Activated CD4-positive, alpha-beta T cell treated with anti-CD3 and anti-CD28 coated beads, Interleukin-2, amount 10 ng/mL, durations not matched to agents 7 days and 5 days (primary cell): ENCODE measurements at places on chromosomes 7 and 10.

GRCh38 chr10:80081801-80082750, 3.6 kb downstream of the TMEM254 start:
- no peak for DNase-seq

- DNase-seq: no peak
These were observed 3.0 kb downstream of the KMT2E start for GRCh38 chr7:105016709-105017656.

- DNase-seq: peak; percentile 87
These were observed 25.0 kb upstream of the C1GALT1 start for GRCh38 chr7:7157177-7157886.

DNA sequence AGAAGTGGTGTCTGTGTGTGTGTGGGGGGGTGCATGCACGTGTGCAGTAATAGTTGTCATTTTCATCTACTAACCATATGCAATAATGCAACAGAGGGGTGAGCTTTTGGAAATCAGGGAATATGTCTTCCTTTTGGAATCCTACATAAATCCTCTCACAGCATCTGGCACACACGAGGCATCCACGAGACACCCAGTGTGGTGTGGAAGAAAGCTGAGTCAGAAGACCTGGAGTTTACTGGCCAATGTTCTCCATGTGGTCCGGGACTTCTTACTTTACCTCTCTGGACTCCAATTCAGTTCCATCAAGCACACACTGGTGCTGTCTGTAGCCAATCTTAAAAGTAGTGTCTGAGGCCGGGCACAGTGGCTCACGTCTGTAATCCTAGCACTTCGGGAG, 43.1 kb upstream of the C10orf90 start:
- no peak for DNase-seq

GRCh38 chr10:113576852-113577251, 24.0 kb downstream of the HABP2 start:
- peak; percentile 22 for DNase-seq

GRCh38 chr10:43925793-43926192, 277.1 kb upstream of the ZNF32 start:
- no peak for DNase-seq

GRCh38 chr10:59362959-59363381, 621 bp upstream of the FAM13C start:
- no peak for DNase-seq

- no peak for DNase-seq
These were observed 130.8 kb downstream of the CALN1 start for GRCh38 chr7:72281308-72281707.

DNA sequence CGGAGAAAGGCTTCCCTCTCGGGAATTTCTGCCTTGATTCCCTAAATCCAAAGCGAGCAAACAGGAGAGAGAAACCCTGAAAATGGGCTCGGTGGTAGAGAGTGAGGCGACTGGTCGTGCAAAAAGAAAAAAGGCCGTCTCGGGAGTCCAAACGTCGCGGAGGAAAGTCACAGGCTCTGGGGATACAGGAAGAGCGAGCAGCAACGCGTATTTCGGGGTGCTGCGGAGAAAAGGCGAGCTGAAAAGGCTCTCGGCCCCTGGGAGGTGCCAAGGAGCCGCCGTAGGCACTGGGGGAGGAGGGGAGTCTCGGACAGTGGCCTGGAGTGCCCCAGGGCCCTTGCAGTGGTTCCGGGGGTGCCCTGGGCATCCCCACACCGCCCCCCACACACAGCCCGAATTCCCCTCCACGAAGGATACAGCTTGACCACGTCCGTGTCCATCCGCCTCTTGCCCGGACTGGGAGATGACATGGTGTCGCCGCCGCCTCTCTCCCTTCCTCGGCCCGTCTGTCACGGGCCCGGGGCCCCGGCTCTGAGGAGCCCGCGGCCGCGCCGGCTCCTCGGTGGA, 591 bp downstream of the UBE2H start:
- DNase-seq: peak; percentile 39

- no peak for DNase-seq
These were observed 682.5 kb downstream of the LRMDA start for GRCh38 chr10:76113952-76114351.
